ENCODE measurements at places on chromosomes 7 and 10.

GRCh38 chr7:13017333-13017857, 330.0 kb downstream of the ARL4A start:
- DNase-seq: no peak

GRCh38 chr7:121449735-121450240, 53.7 kb upstream of the FAM3C start:
- no peak for DNase-seq

DNA sequence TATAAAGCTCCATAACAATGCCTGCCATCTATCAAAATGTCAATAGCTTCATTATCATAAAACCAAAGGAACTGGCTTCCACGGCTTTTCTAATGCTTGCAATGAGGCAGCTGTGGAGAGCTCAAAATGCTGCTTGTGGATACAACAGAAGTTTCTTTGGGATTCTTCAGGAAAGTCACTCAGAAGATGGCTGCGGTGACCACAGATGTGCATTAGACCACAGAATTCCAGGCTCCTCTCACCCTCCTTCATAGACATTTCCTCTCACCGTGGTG, 77.2 kb downstream of the CDCA7L start:
- DNase-seq: no peak

GRCh38 chr10:76398043-76398710, 966.8 kb downstream of the LRMDA start:
- DNase-seq: no peak

GRCh38 chr7:157022681-157023588, 12.5 kb upstream of the MNX1 start:
- DNase-seq: no peak

DNA sequence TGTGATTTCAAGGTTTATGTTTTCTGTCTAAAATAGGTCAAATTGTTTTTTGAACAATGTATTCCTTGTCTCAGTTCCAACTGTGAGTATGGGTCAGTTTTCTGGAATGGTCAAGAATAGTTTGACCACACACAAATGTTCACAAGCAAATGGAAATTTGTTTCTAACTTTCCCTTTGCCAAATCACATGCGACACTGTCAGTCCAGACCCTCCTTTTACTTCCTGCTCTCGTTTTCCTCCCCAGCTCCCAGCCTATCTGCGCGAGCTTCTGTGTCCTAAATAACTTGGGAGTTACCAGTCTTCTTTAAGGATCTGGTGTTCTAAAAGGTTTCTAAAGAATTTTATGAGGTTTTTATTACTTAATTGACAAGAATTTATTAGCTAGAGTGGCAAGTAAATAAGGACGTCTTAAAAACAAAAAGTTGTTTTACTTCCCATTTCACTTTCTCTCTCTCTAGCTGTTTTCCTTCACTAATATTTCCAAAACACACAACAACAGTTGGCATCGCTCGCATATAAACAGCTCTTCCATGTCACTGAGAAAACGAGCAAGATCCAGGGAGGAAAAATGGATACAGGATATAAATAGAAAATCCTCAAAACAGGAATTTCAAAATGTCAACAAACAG, 266.1 kb upstream of the KLF6 start:
- DNase-seq: no peak

- no peak for DNase-seq
Measured at GRCh38 chr7:42183547-42183946, 53.5 kb downstream of the GLI3 start.

GRCh38 chr10:14468023-14468441, 137.3 kb upstream of the FRMD4A start:
- no peak for DNase-seq

DNA sequence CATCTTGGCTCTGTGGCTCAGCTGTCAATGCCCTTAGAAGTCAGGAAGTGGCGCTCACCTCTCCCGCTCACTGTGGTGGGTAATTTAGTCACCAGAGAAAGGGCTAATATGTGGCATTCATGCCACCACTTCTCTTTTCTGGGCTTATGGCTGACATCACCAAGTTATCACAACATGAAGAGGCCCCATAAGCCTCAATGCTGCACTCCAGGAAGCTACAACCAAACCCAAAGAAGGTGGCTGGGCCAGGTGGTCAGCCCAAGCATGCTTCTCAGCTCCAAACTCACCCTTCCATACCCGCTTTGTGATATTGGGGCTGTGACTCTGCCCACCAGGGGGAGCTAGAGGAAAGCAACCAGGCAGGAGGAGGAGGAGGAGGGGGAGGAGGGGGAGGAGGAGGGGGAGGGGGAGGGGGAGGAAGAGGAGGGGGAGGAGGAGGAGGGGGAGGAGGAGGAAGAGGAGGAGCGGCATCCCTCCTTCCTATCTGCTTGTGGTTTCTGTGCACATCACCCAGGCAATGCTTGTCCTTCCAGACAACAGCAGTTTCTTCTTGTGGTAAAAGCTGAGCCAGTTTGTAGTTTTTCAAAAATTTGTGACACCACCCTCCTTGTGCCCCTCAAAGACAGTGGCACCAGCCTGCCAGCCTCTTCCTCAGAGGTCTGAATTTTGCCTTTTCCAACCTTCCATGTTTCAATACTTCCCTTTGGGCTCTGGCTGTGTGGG, 42.1 kb downstream of the CYP26A1 start:
- peak; percentile 34 for DNase-seq

GRCh38 chr10:129892548-129893052, 71.5 kb downstream of the EBF3 start:
- DNase-seq: no peak

DNA sequence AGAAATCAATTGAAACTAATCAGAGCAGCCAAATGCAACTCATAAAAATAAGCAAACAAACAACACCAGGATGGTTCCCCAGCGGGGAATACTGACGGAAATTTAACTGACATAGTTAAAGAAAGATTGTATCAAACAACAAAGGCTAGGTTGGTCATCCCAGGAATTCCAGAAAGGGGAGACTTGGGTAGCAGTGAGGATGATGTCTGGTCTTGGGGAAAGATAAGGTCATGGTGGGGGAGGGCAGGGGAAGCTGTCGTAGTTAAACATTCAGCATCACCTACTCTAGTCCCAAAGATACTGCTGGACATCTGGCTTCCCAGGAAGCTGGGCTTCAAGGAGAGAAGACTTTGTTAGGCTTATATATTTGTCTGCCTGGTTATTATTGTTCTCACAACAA, 50.4 kb downstream of the DYNC1I1 start:
- DNase-seq: no peak

GRCh38 chr10:102962267-102962666, 44.2 kb downstream of the CNNM2 start:
- no peak for DNase-seq

- no peak for DNase-seq
Measured at GRCh38 chr7:137618748-137619147, 228.0 kb downstream of the DGKI start.

- DNase-seq: no peak
Measured at GRCh38 chr7:29075606-29076005, 70.7 kb downstream of the CPVL start.

GRCh38 chr10:13803566-13804554, 217.1 kb downstream of the PRPF18 start:
- no peak for DNase-seq

- DNase-seq: no peak
Measured at GRCh38 chr7:92639966-92640365, 49.8 kb upstream of the FAM133B start.

GRCh38 chr7:11699666-11700065, 132.3 kb downstream of the THSD7A start:
- no peak for DNase-seq

- DNase-seq: no peak
Measured at GRCh38 chr7:81150951-81151361, 232.1 kb upstream of the SEMA3C start.

GRCh38 chr7:34143402-34143801, 238.1 kb downstream of the BMPER start:
- DNase-seq: no peak

- no peak for DNase-seq
Measured at GRCh38 chr7:155756322-155756721, 55.9 kb downstream of the SHH start.

DNA sequence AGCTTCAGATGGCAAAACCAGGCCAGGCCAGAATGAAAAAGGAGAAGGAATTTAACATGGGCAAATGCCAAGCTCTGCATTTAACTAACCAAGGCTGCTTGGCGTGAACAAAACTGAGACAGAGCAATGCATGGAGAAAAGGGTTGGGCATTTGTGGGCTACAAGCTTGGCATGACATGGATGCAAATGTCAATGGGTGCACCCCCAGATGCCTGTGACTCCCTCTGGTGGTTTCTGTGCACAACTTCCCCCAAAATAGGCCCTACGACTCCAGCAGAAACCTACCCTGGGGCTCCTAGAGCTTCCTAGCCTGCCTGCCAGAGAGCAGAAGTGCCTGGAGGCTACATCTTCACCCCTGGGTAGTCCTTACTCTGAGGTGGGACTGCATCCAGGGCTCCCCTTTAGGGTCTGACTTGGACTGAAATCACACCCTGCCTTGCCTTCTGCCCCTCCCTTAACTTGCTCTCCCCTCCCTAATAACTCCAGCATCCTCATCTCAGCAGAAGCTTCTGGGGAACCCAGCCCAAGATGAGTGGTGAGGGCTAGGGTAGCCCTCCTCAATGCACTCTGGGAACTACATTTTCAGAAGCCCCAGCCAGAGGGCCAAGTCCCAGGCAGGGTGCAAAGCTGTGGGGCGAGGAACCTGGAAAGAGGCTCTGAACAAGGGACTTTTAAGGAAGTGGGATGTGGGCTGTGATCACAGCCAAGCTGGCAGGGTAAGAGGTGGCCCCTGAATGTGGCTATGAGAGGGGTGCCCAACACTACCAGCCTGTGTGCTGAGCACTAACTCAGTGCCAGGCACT, 11.3 kb downstream of the GPRIN2 start:
- no peak for DNase-seq

GRCh38 chr10:100872034-100872791, 40.5 kb upstream of the SLF2 start:
- peak; percentile 40 for DNase-seq

- DNase-seq: no peak
Measured at GRCh38 chr10:128908499-128908898, 558.5 kb upstream of the MGMT start.

DNA sequence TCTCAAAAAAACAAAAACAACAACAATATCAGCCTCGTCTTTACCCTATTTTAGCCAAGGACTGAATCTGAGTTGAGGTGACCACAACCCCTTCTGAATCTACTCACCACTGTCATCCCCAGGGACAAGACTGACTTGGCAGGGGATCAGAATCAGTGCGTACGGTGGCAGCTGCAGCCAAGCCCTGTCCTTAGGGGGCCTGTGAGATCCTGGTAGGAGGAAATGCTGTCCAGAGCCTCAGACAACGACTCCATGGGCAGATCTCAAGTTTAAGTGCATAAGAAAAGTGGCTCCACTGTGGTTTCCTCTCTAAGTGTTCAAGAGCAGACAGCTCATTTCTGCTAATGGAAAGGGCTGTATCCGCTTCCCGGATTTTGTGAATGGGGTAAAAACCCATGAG, 22.4 kb upstream of the CYTH3 start:
- DNase-seq: no peak

DNA sequence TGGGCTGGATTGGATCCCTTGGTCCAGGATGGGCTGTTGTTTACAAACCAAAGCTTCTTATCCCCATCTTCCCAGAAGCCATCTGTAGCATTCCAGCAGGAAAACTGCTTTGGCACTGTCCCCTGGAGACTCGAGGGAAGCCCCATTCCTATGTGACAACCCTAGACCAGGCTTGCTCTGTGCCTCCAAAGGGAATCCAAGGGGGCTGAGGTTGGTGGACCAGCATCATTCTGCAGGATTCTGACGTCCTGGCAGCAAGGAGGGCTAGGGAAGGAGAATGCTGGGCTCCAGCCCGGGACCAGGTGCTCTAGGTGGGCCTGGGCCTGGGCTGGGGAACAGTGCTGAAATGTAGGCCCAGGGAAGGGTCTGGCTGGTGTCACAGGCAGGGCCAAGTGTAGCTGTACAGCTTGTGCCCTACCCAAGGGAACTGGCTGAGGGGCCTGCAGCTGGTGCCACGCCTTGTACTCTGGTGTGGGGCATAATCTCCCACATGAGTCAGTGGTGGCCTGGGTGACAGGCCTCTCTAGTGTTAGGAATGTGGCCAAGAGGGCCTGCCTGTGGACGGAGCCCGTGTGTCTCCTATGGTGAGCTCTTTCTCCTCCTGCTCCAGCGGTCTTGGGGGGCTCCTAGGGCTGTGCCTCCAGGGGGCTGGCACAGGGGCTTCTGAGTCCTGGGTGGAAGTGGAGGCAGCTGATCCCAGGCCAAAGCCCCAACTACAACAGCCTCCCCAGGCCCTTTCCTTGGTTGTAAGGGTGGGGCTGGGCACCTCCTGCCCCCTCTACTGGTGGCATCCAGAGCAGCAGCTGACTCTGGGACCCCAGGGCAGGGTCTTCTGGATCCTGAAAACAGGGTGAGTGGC, 25.2 kb downstream of the TRIM8 start:
- DNase-seq: no peak

GRCh38 chr10:76403912-76404311, 972.5 kb downstream of the LRMDA start:
- no peak for DNase-seq

DNA sequence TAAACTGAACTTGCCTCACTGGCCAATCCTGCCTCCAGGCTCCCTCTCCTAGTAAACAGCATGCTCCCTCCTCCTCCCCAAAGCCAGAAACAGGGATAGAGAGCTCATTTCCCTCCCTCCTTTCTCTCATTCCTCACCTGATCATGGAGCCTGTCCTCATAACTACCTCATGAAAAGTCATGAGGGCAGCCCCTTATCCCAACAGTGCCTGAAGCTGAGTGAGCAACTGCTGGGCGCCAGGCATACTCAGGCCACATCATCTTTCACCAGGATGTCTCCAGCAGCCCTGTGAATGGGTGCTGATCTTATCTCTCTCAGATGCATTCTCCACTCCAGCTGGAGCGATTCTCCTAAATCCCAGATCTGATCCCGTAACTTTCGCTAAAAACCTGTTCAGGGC, 307.2 kb downstream of the PRPF18 start:
- DNase-seq: no peak

GRCh38 chr10:94224656-94225055, 138.1 kb downstream of the NOC3L start:
- DNase-seq: no peak

- DNase-seq: no peak
Measured at GRCh38 chr7:112283382-112283910, 77.0 kb downstream of the ZNF277 start.

DNA sequence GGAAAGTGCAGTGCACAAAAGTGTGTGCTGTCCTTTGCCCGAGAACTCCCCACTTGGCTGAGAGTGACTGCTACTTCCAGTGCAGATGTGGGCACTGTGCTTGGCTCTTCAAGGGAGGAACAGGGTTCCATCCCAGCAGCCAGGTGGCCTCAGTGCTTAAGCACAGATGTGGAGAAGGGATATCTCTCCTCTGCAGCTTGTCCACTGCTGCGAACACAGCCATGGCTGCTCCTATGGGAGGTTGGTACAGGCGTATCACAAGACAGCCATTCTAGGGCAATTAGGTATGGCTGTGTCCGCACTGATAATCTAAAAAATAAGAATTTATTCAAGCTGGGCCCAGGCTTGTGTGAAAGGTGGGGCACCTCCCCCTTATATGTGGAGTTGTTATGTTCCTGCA, 66.6 kb downstream of the GLCCI1 start:
- no peak for DNase-seq

- no peak for DNase-seq
Measured at GRCh38 chr7:149714910-149715471, 58.4 kb downstream of the ZNF467 start.
